H54 (cell line): ENCODE measurements at places on chromosomes 5 and 9.

GRCh38 chr9:120900824-120901223, 23.8 kb upstream of the PHF19 start:
- no peak for DNase-seq

DNA sequence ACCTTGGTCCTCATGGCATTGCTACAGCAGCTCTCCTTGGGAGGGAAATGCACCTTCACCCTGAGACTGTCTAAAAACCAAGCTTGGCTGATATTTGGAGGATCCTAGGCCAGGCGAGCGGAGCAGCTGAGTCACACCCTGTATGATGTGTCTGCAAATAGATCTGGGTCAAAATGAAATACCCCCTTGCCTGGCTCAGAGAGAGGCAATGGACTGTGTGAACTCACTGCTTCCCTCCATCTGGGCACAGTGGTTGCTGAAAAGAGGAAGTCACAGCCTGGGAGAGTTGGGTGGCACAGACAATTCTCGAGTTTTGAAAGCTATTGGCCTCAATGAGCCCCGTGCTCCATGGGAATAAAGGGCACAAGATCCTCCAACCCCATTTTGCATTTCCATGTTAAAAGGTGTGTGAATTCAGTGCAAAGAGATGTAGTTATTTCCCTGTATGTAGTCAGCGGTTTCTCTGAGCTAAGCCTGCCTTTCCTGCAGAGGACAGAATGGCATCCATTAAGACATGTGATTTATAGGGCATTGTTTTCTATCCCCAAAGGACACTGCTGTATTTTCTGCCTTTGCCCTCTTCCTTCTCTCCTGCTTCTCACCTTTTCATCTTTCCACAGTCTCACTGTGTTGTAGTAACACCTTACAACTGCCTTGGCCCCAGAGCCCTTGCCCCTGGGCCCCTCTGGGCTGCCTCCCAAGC, 177.2 kb downstream of the GADD45G start:
- no peak for DNase-seq

- no peak for DNase-seq
These were observed 81.9 kb downstream of the MED27 start for GRCh38 chr9:131997779-131998178.

GRCh38 chr5:169942181-169942580, 38.1 kb downstream of the INSYN2B start:
- no peak for DNase-seq

- DNase-seq, result no peak
These were observed 9.0 kb upstream of the MOB3B start for GRCh38 chr9:27538647-27539046.

DNA sequence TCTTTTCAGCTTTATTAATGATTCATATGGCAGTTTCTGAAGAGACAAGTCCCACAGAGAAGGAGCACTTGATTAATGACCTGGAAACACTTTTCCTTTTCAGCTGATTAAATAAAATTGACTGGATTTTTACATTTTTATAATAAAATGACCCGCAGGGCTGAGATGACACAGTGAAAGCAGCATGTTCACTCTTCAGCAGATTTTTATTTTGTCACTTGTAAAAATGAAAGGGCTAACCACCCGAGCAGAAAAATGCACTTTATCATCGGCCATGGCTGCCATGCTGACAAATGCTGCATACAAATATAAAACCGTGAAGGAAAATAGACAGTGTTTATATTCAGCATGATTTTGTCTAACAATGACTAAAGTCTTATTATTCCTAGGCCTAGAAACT, 321.6 kb upstream of the ITGA1 start:
- no peak for DNase-seq

DNA sequence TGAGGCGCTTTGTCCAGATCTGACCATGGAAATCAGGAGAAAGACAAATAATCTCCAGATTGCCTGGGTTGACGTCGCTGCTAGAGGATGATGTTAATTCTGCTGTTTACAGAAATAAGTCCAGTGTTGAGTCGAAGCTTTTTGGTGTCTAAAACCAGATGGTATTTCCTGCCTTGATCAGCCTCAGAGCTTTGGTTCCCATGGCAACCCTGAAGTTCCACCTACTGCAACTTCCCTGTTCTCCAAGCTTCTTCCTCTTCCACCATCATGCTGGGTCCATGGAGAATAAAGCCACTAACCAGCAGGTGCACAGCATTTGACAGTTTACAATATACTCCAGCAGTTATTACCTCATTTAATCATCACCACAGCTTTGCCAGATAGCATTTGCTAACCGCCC, 18.0 kb upstream of the GABBR2 start:
- no peak for DNase-seq

- DNase-seq, result no peak
These were observed 25.3 kb upstream of the RECK start for GRCh38 chr9:36011379-36011778.

- DNase-seq, result no peak
These were observed 42.5 kb upstream of the SH3PXD2B start for GRCh38 chr5:172496671-172497371.

- DNase-seq, result no peak
These were observed 139.0 kb upstream of the CDH6 start for GRCh38 chr5:31054453-31054852.

GRCh38 chr5:170704417-170705192, 78.9 kb upstream of the GABRP start:
- no peak for DNase-seq

GRCh38 chr5:149802008-149802680, 72.0 kb downstream of the PPARGC1B start:
- DNase-seq, result no peak

- no peak for DNase-seq
These were observed 143.7 kb upstream of the IRX2 start for GRCh38 chr5:2895196-2895595.

- DNase-seq, result no peak
These were observed 5.1 kb upstream of the CLINT1 start for GRCh38 chr5:157864067-157864466.

DNA sequence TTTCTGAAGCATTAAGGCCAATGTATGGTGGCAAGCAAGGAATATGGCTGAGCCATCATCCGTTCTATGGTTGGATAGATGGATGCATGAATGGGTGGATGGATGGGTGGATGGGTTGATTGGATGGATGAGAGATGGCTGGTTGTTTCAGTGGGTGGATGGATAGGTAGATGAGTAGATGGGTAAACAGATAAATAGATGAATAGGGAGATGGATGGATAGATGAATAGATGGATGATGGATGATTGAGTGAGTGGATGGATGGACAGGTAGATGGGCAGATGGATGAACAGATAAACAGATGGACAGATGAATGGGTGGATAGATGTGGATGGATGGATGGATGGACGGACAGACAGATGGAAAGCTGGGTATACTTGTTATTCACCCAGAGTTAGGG, 92.6 kb upstream of the ZNF618 start:
- no peak for DNase-seq

- no peak for DNase-seq
These were observed 22.5 kb downstream of the TRPM6 start for GRCh38 chr9:74865177-74865576.

- DNase-seq, result no peak
These were observed 31.0 kb upstream of the GARNL3 start for GRCh38 chr9:127233550-127233949.
